Stimulated activated CD4-positive, alpha-beta T cell treated with anti-CD3 and anti-CD28 coated beads, Interleukin-4, amount 100 ng/mL, for 24 hours (primary cell): ENCODE measurements at places on chromosomes 7 and 10.

GRCh38 chr10:75508814-75509306 lies 77.4 kb downstream of the LRMDA start:
- no peak for DNase-seq

DNA sequence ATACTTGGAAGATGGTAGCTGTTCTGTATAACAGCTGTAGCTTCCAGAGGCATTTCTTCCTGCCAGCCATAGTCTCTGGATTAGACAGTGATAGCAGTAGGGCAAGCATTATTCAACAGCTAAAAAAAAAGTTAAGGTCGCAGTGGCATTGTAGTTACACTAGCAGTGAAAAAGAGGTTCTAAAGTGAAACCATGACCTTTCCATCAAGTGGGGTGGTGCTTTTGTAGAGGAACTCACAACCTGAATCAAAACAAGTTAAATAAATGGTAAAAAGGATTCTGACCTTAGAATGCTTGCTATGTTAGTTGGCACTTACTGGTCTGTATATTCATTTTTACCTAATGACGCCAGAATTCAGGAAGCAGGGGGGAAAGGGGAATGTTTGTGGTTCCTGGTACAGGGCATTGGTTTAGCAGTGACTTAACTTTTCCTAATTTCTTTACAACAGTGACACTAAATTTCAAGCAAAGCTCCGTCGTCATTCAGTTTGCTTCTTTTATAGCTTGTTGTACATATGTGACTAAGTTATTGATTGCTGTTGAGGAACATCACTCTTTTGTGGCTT lies 55.0 kb downstream of the GBF1 start:
- DNase-seq, result no peak

DNA sequence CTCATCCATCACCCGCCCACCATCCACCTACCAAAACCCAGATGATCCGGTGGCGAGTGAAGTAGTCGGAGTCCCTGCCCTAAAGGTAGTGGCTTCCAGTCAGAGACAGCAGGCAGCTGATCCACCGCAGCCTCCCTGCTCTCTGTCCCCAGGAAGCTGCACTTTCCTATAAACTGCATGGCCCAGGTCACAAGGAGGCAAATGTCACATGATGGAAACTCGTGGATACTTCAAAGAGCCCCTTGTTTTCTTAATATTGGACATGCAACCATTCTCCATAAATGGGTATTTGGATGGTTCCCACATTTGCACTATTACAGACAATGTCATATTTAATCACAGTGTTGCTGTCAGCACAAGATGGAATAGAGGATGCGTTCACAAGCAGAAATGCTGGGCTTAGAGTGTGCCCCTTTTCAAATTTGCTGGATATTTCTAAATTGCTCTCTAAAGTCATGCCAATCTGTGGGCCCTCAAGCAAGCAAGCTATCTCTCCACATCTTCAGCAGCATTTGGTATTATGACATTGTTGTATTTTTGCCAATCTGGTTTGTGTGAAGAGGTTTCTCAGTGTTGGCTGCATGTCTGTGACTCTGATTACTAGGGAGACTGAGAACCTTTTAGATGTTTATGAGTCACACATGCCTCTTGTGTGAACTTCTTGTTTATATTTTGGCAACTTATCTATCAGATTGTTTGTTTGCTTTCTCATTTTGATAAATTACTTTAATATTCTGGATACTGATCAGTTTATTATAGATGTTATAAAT lies 822.0 kb downstream of the TNS3 start:
- DNase-seq, result no peak

GRCh38 chr10:121307411-121307980 lies 290.7 kb downstream of the FGFR2 start:
- no peak for DNase-seq

DNA sequence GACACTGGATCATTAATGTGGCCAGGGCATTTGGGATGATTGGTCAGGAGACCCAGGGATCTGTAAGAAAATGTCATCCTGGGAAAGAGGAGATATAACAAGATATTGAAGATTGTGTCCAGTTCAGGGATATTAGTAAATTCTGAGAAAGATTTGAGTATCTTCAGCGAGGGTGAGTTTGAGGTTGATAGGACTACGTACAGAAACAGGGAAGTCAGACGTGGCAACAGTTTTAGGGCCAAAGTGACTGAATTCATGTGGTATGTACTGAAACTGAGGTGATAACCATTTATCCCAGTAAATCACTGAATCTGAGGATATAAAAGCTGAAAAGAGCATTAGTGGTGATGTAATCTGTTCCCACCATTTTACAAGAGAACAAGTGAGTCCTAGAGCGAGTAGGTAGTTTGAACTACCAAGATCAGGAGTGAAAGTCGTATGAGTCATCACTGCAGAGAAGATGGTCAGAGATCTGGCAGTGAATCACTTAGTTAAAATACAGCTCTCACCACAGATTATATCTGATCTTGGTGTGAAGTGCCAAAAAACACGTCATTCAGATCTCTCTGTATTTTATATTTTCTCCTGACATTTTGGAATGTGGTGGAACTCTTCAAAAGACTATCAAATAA lies 220.5 kb downstream of the CDK14 start:
- no peak for DNase-seq

DNA sequence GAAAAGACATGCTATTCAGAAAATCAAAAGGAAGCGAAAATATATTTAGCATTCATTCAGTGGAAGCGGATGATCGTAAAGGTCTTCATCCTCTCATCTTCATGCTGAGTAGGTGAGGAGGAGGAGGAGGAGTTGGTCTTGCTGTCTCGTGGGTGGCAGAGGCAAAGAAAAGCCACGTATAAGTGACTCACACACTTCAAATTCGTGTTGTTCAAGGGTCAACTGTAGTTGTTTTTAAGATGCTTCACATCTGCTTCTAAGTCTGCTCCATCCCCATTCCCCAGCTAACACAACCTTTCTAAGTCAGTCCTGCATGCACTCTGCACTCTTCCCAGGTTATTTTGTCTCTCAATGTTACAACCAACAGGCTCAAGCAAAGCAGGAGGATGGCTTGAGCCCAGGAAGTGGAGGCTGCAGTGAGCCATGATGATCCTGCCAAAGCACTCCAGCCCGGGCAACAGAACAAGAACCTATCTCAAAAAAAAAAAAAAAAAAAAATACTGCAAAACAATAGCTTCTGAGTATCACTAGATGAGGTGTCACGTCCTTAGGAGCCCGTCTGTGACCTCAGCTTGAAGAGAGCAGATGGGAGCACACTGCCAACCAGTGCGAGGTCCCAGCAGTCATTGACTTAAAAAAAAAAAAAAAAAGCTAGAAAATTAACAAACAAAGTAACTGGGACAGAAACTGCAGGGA lies 70.5 kb downstream of the SFMBT2 start:
- DNase-seq, result no peak

- DNase-seq, result no peak
Measured at GRCh38 chr7:44394636-44395035, 69.2 kb upstream of the CAMK2B start.

DNA sequence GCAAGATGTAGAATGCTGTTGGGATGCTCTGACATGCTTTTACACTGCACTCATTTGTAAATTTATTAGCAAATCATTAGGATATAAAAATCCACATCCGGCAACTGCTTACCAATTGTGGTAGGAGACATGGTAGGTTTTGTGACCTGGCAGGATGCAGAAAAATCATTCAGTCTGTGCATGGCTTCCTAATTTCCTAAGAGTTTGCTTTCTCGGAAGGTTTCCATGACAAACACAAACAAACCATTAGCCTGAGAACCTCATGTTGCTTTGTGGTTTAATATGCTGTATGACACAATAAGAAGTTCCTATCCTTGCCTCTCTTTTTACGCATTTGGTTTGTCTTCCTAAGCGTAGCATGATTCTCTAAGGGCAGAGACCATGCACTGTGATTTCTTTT lies 14.7 kb upstream of the LMBR1 start:
- no peak for DNase-seq

DNA sequence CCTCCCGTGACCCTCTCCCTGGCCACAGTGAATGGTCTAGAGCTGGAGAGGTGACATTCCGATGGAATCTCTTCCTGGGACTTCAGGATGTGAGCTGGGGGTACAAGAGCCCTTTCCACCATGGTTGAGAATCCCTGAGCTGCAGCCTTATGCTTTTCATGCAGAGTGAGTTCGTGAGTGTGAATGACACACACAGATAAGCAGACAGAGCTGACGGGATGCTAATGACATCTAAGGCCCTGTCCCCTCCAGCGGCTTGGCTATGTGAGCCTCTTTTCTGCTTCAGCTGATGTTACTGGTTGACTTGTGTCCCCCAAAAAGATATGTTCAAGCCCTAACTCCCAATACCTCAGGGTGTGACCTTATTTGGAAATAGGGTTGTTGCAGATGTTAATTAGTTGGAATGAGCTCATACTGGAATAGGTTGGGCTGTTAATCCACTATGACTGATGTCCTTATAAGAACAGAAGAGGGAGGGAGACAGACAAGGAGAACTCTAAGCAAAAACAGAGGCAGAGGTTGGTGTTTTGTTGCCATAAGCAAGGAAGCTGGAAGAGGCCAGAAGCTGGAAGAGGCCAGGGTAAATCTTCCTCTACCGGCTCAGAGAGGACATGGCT lies 111.1 kb upstream of the AFAP1L2 start:
- DNase-seq, result no peak

GRCh38 chr10:22345301-22346095 lies at the start of gene SPAG6:
TSS of gene SPAG6 (plus strand) at chr10:22345496. CDS start at chr10:22345612, 116 bp downstream.
- peak; percentile 27 for DNase-seq

DNA sequence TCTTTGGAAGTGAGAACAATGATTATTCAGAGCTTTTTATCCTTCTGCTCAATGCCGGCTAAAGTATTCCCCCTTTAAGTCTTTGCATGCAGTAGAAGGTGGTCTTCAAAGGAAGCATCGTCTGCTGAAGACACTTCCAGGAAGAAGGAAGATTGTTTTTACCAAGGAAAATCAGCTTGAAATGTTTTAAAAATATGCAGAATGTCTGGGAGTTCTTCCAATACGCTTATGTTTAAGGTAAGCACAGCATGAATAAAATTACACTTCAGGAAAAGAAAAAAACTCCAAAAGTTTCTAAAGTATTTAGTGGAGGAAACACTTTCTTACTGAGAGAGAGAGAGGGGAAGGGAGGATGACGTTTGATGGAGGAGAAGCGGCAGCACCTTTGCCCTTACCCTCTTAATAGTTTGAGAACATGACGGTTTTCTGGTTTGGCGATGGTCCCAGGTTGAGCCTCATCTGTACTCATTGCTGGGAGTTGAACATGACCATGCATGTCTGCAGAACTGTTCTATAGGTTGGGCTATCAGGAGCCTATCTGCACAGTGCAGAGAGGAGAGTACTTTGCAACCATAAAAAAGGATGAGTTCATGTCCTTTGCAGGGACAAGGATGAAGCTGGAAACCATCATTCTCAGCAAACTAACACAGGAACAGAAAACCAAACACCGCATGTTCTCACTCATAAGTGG lies 338.1 kb downstream of the ACTR3B start:
- DNase-seq, result no peak

GRCh38 chr10:71840177-71840957 lies 10.7 kb downstream of the PSAP start:
- no peak for DNase-seq

DNA sequence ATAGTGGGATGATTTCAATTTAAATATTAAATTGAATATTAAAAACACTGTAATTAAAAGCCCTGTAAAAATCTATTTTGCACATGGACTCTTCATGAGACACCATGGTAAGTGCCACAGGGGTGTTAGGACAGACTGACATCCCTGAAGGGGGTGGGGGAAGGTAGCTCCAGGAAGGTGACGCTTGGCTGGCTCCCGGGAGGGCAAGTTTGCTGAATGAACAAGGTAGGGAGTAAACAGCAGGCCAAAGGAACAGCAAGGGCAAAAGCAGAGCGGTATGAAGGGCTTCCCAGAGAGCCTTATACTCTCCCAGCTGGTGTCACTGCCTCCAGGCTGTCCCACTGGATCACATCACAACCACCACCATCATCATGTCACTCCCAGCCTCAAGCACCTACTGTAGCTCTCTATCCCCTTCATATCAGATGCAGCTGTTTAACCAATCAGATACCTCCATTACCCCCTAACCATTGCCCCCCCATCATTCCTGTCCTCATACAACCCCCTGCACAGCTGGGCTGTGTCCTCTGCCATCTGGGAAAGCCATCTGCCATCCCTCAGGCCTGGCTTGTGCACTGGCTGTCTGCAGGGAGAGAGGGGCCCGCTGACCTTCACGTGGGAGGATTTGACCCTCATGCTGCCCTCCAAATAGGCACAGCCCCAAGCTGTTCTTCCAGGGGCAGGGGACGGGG lies 19.5 kb downstream of the HSPA12A start:
- DNase-seq, result no peak

DNA sequence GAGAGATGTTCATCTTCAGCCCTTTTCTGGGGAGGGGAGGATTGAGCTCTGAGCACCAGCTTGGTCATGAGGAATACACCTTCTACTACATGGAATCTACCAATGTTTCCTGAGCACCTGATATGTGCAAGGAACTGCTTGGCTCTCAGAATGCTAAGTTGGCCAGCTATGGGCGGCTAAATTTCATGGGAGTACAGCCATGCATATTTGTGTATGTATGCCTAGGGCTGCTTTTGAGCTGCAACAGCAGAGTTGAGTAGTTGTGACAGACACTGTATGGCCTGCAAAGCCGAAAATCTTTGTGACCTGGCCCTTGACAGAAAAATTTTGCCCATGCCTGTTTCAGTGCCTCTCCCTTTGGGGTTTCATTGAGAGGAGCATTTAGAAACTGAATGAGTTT lies 44.9 kb downstream of the NPY start:
- DNase-seq, result no peak

DNA sequence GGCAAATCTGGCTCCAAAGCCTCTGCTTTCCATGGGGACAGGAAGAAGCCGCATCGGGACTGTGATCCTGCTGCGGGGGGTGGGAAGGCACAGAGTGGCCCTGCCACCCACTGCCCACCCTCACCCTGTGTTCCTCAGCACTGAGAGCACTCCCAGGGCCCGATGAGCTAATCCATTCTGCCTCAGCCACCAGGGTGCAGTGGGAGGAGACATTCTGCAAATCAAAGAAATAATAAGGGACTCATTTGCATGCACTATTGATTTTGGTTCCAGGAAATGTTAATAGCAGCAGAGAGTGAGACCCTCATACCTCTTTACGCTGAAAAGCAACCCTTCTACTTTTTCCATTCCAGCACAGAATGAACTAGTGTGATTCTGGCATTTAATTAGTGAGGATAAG lies 572.8 kb downstream of the INHBA start:
- DNase-seq, result no peak

- no peak for DNase-seq
Measured at GRCh38 chr10:120656107-120656506, 195.1 kb upstream of the WDR11 start.

DNA sequence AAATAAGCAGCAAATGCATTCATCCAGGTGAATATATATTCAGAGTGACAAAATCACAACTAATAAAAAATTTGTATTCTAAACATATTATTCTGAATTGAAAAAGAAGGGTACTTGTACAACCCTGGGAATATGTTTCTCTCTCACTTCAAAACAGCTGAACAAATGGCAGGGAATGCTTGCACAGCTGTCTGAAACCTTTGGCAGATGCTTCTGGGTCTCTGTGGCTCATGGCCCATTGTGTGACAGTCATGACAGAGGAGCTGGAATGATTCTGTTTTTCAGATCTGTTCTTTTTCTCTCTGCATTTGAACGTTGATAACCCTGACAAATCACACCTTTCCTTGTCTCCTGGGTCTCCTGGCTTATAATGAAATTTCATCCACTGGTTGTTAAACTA lies 275.7 kb upstream of the FZD1 start:
- no peak for DNase-seq
